ENCODE measurements at places on chromosomes 12 and 14.

DNA sequence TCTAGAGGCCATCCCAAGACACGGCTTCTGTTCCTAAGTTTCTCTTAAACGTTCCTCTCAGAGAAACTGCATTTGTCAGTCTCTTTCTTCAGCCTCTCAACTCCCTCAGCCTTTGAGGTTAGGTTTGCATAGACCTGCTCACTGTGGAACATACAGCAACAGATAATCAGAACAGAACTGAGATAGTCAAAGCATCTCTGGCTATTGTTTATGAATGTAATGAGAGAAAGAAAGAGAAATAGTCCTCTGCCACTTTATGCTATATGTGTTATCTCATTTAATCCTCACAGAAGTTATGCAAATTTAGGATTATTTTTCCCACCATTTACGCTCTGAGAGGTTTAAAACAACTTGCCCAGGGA lies 190.6 kb downstream of the PHLDA1 start:
- DNase-seq, result no peak

DNA sequence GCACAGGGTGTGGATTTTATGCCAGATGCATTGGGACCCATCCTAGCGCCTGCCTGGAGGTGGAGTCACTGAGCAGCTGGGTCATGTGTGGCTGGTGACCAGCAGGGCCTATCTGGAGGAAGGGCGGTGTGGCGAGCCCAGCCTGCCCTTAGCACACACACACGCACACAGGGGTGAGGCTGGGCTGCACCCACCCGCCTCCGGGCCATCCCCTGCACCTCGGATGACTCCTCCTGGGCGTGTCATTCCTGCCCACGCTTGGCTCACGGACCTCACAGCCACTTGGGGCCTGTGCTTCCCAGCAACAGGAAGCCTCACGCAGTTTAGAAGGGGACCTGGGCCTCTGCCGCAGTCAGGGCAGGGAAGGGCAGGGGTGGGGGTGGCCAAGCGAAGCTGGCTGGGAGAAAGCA lies 36.2 kb upstream of the FZD10 start:
- no peak for DNase-seq

GRCh38 chr12:46523446-46523845 lies 150.9 kb upstream of the SLC38A2 start:
- no peak for DNase-seq

DNA sequence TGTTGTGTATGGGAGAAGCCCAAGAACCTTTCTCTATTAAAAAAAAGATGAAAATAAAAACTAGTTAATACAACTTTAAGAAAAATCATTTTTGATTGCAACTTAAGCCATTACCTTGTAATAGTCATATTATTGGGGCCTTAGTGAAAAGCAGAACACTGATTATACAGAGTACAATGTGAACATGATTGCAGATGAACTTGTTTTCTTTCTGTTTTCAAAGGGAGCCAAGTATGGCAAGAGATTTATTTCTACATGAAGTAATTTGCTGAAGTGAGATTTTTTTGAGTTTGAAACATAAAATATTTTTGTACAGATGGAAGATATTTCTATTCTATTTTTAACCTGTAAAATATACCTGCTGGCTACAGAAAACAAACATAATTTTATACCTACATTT lies 104.9 kb downstream of the GPR135 start:
- no peak for DNase-seq

- DNase-seq, result no peak
Measured at GRCh38 chr14:54529811-54530210, 20.1 kb downstream of the CGRRF1 start.

GRCh38 chr12:25276199-25276937 lies 25.6 kb upstream of the KRAS start:
- DNase-seq, result peak; percentile 28

DNA sequence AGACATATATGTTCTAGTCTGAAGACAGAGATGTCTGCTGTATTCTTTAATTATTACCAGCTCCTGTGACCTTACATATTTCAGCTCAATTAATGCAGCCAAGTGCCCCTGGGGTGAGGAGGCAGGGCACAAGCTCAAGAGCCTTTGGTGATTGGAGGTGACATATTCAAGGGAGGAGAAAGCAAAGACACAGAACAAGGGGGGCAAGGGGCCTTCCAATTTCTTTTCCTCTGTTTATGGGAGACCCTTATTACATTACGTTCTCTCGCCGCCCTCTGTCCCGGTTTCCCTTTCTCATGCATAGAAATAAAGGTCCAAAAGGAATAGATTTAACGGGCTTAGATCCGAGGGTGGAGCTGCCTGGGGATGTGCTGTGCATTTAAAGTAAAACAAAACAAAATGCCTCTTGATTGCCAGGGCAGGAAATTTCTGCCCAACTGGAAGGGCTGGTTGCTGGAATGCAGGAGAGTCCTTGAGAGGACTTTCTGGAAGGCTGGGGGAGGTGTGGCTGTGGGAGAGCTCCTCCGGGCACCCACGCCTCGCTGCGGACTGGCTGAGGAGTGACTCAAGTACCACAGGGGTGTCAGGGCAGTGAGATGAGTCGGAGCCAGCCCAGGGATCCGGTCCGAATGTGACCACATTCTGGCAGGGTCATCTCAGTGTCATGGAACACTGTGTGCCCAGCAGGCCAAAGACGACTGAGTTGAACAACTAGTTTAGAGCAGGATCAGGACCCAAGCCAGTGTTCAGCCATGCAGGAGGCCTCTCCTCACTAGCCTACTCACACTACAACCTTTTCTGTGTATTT lies 32.1 kb upstream of the GSG1 start:
- DNase-seq, result no peak

DNA sequence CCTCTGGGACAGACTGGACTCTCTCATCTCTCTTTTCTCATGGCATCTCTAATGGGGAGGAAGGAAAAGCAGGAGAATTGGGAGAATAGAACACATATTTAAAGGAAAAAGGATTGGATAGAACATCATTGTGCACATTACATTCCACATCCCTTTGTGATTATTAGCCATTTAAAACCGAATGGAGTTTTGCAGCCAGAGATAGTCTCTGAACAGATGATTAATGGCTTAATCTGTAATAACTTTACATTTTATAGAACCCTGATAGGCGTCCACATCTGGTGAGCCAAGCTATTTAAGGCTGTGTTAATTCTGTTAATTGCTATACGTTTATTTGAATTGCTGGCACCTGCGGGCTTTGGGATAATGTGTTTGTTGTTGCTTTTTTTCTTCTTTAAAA lies 487.3 kb downstream of the NRXN3 start:
- DNase-seq, result no peak

GRCh38 chr12:530821-531220 lies 71.1 kb downstream of the B4GALNT3 start:
- DNase-seq, result no peak

GRCh38 chr12:132491761-132492378 lies 1.9 kb downstream of the FBRSL1 start:
- no peak for DNase-seq

DNA sequence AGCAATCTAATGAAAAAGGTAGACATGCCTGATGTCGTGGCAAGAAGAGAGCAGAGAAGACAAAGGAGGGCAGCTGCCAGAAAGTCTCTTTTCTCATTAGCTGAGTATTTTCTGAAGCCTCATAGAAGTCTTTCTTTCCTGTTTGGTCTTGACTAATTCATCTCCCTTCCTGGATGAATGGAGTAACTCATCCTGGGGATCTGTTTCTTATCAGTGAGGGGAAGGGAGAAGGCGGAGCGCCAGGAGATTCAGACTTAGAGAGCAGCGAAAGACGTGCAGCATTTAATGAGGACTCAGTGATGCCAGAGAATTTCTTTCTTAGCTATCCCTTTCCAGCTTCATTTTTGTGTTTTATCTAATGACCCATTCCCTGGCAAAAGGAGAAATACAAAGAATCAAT lies 89.4 kb downstream of the SLC15A4 start:
- no peak for DNase-seq

- no peak for DNase-seq
Measured at GRCh38 chr14:60332869-60333268, 83.8 kb downstream of the PPM1A start.

DNA sequence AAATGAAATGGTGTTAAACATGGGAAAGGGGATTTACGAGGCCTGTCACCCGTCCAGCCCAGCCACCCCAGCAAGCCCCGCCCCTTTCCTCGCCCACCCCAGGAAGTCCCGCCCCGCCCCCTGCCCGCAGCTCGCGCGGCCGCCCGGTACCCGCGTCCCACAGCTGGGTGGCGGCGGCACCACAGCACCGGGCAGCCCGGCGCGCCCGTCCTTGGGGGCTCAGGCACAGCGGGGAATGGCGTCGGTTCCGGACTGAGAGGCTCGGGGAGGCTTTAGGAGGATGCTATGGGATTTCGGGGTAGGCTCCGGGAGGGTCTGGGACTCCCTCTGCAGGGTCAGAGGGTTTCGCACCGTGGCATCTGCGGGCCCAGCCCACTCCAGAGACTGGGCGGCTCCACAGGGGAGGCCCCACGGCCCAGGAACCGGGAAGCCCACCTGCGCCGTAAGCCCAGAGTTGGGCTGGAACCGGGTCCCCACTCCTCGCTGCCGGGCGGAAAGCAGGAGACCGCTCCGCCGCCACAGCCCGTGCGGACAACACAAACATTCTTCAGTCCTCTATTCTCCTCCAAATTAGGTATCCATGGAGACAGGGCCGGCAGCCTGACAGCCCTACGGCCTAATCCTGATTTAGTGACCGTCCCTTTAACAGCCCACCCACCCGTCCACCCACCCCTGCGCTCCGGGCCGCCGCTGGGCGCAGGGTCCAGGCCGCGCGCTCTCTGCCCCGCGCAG lies 1.4 kb downstream of the FIGNL2 start:
- DNase-seq, result peak; percentile 24

DNA sequence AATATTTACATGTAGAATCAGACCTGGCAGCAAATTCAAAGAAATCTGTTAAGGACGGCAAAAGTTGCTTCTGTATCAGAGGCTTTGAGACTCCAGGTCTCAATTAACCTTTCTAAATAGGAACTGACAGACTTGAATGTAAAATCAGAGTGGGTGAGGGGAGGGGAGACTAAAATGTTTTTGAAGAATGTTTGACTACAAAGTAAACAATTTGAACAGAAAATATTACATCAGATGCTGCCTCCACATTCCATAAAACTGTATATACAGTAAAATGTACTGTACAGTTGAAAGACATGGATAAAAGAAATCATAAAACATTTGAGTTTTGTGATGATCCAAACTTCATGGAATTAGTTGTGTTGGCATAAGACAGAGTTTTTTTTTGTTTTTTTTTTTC lies 49.5 kb upstream of the POC1B start:
- DNase-seq, result no peak

DNA sequence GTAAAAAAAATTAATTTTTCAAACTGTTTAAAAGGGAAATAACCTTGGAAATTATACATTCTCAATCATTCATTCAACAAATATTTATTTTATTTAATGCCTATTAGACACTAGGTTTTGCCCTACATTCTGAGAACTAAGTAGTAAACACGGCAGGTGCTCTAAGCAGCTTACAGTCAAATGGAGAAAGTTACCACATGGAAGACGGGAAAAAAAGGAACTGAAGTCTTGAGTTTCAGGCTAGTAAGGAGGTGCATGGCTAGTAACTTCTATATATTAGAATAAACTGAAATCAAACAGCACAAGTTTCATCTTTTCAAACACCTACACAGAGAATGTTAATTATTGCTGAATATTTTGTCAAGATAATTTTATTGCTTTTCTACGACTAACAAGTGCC lies 52.9 kb downstream of the C12orf42 start:
- no peak for DNase-seq

- DNase-seq, result no peak
Measured at GRCh38 chr14:76772300-76773187, 11.3 kb downstream of the VASH1 start.

GRCh38 chr14:23047751-23048693 lies 6.0 kb downstream of the PSMB11 start:
- no peak for DNase-seq

- DNase-seq, result no peak
Measured at GRCh38 chr12:116026768-116027550, 250.5 kb downstream of the MED13L start.

GRCh38 chr14:94345344-94346064 lies 22.4 kb upstream of the SERPINA6 start:
- no peak for DNase-seq

GRCh38 chr12:72246370-72246769 lies 25.8 kb upstream of the TRHDE start:
- no peak for DNase-seq

DNA sequence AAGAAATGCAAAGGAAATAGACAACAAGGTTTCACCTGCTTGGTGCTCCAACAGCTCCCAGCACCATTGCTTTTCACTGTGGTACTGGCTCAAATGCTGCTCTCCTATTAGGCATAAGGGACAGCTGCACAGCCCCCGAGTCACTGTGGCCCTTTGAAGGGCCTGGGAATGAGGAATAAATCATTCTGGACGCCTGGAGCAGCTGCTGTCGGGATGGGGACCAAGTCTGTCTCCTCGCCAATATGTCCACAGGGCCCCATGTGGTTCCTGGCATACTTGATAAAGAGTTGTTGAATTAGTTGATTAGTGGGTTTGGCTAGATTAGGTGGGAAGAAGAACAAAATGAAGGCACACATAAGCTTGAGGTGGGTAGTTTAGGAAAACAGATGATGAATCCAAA lies 13.1 kb upstream of the NGB start:
- no peak for DNase-seq

GRCh38 chr14:101734246-101734847 lies 27.2 kb upstream of the PPP2R5C start:
- DNase-seq, result no peak

GRCh38 chr12:56836800-56837663 lies 73.9 kb downstream of the HSD17B6 start:
- DNase-seq, result no peak

DNA sequence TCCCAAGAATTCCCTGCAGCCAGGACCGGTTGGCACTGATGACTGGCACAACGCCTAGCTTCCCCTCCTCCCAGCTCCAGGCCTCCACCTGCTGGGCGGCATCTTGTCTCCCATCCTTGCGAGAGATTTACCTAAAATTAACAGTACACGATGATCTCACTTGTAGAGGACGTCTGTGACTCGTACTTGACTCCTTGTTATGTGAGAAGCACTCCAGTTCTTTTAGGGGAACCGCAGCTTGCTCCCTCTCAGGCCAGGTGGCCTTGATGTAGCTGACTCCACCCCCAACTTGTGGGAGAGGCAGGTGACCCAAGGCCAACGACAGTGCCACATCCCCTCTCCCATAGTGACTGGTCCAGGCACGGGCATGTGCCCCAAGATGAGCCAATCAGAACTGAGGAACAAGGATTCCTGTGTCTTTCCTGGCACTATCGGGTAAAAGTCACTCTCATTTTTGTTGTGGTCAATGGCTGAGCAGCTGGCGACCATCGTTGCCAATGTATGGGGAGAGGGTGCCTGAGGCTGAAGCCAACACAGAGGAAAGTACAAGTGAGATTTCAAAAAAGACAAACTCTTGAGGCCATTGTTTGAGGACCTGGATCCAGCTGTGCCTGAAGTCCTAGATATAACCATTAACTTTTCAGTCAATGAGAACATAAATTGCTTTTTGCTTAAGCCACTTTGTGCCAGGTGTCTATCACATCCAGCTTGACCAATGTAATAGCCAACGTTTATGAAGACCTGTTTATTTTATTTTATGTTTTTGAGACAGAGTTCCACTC lies 208.7 kb downstream of the RBM19 start:
- no peak for DNase-seq

DNA sequence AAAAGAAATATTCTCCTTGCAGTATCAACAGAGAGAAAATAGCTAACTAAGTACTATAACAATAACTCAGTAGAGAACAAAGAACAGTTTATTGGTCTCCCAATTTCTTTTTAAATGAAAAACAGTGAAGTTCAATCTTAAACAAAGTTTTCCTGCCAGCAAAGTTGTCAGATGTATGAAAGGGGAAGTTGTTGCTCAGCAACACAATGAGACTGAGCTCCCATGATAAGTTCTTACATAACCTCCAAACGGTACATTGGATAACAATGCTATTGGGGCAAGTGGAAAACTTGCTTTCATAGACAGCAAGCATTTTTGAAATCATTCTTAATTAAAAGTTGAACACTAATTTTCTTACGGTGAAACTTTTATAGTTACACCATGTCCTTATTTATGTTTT lies 94.9 kb downstream of the ALG10B start:
- DNase-seq, result no peak

All from stimulated activated CD8-positive, alpha-beta memory T cell treated with anti-CD3 and anti-CD28 coated beads, Interleukin-7, amount 100 ng/mL, for 24 hours (primary cell).